ENCODE measurements at places on chromosomes 2 and 18.

DNA sequence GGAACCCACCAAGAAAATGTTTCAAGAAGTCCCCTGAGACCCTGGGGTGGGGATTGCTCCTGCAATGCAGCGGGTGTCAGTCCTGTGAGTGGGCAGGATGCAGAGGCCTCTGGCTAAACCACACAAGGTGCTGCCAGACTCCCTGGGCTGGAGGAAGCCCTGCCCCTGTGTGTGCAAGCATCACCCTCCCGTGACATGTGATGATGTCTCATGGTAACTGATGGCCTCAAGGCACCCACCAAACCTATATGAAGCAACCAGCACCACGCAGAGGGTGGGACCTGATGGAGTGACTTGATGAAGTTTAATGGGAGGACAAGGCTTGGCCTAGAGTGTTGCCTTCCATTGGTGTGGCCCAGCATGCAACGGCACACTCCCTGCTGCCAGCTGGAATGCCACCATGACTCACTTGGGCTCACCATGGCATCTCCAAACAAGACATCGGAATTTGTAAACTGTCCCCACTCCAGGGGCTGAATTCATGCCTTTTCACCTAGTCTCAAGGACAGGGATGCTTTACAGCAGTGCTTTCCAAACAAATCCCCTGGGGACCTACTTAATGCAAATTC lies 8.7 kb upstream of the SLC14A1 start:
- peak; percentile 31 for DNase-seq

DNA sequence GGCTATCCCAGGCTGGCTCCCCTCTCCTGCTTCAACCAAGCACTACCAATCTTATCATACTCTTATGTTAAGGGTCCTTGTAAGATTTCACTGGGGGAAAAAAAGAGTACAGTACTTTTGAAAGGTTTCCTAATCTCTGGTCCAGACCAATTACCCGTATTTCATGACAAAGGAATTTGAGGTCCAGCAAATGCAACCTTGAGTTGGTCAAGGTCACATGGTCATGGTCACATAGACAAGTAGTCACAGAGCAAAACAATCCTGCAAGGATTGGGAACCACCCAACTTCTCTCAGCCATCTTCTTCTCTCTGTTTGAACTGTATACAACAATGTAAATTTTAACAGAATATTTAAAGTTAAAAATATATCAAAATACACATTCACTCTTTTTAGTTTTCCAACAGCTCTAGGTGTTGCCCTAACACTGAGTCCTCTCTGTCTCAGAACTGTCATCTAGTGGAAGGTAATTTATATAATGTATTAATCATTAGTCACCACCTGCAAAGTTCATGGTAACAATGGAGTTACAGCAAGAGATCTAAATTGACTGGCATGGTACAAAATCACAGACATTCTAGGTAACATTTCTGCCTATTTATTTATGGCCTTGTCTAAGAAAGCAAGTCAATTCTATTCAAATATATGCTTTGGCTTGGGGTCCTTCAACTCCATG lies 21.5 kb downstream of the DTNB start:
- no peak for DNase-seq

DNA sequence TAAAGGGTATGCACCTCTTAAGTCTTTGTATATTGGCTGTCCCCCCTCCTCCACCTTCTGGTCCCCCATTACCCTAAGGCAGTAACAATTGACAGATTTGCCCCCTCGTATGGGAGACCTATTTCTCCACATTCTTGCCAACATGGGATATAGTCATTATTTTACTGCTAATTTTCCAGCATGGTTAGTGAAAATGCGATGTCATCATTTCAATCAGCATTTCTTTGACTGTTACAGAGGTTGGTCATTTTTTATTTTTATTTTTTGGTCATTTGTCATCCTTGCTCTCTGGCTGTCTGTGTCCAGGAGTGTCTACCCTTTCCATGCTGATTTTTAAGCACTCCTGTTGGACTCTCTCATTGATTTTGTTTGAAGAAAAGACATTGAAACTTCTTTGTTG lies 45.4 kb upstream of the SPP2 start:
- DNase-seq, result no peak

- DNase-seq, result no peak
Measured at GRCh38 chr18:49596687-49597086, 34.8 kb downstream of the LIPG start.

- DNase-seq, result no peak
Measured at GRCh38 chr2:8983571-8983970, 19.9 kb downstream of the MBOAT2 start.
